ENCODE measurements at places on chromosomes 3 and 15. TPM values are rescaled to one million over a fixed set of nuclear protein-coding genes. Genes with fewer than 3 reads are reported as not detected.

Gene SLC9C1
- not detected for total RNA-seq

Gene GOLGA8J
- total RNA-seq: not detected

DNA sequence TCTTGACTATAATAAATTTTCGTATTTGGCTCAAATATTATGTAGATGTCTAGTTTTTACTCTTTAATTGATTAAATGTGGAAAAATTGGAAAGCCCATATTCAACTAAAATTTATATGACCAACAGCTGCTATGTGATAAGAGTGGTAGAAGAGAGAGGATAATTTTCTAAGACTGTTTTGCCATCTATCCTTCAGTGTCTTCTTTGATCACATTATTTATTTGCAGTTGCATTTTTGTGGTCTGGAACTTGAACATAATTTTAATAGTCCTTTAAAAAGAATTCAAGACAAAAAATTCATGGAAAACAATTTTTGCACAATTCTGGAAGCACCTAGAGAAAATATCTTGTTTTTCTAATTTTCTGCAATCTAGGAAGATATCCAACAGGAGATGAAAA is 213.3 kb upstream of the THBS1 start:
- H3K4me3 ChIP-seq: no peak overlapping the region
- H3K4me1 ChIP-seq: no peaks in the 10 kb centered on the region
- no peak overlapping the region for H3K27ac ChIP-seq
- H3K27me3 ChIP-seq: no peaks in the 10 kb centered on the region

GRCh38 chr15:68794863-68795262 is 25.8 kb downstream of the ANP32A start:
- no peaks in the 10 kb centered on the region for H3K36me3 ChIP-seq
- no peak overlapping the region for H3K4me3 ChIP-seq
- no peak for DNase-seq
- peaks cover 99% of the 10 kb centered on the region for H3K4me1 ChIP-seq
- H3K27ac ChIP-seq: peak overlapping the region; percentile 22
- no peaks in the 10 kb centered on the region for H3K27me3 ChIP-seq

GRCh38 chr3:106711650-106712049 is 665.6 kb upstream of the CCDC54 start:
- H3K36me3 ChIP-seq: no peaks in the 10 kb centered on the region
- H3K4me1 ChIP-seq: no peaks in the 10 kb centered on the region
- no peaks in the 10 kb centered on the region for H3K27me3 ChIP-seq
- H3K4me3 ChIP-seq: no peak overlapping the region
- no peak for DNase-seq
- no peak overlapping the region for H3K27ac ChIP-seq

- no peak for DNase-seq
- H3K27ac ChIP-seq: no peak overlapping the region
- H3K27me3 ChIP-seq: no peaks in the 10 kb centered on the region
- H3K4me3 ChIP-seq: no peak overlapping the region
Measured at GRCh38 chr15:59332009-59332408, 40.7 kb downstream of the MYO1E start.
